ENCODE measurements at places on chromosomes 4 and X. TPM values are rescaled to one million over a fixed set of nuclear protein-coding genes. Genes with fewer than 3 reads are reported as not detected.

The POF1B gene
- not detected for total RNA-seq

The VCX gene
- total RNA-seq, result not detected

The RHOXF2 gene
- not detected for total RNA-seq

The RASSF6 gene
- not detected for total RNA-seq

The CSAG2 gene
- total RNA-seq, result not detected

DNA sequence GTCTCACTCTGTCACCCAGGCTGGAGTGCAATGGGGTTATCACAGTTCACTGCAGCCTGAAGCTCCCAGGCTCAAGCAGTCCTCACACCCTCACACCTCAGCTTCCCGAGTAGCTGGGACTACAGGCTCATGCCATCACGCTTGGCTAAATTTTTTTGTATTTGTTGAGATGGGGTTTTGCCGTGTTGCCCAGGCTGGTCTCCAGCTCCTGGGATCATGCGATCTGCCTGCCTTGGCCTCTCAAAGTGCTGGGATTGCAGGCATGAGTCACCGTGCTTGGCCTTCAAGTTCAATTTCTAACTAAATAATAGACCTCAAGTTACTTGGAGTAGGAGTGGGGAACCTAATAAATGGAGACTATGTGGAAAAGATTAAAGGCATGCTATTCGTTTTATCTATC, 48.9 kb downstream of the MND1 start:
- no peak for DNase-seq

DNA sequence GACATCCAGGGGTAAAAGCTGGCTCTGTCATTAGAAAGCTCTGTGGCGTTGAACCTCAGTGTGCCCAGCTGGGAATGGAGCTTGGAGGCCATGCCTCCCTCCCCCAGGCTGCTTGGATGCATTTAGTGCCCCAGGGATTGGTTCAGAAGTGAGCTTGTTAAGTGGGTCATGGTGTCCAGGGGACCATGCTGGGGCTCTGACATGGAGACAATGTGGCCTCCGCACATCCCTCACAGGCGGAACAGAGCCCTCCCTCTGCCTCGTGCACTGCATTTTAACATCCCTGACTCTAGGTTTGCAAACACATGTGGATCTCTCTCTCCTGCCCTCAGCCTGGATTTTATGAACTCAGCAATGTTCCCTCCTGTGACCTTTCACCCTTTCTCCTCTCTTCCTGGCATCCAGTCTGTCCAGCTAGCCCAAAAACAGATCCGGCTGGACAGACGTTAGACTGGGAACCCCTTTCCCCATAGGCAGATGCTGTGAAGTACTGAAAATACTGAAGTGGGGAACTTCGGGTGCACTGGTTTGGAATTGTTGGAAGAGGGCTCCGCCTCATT, 81.5 kb downstream of the SORCS2 start:
- DNase-seq, result no peak

DNA sequence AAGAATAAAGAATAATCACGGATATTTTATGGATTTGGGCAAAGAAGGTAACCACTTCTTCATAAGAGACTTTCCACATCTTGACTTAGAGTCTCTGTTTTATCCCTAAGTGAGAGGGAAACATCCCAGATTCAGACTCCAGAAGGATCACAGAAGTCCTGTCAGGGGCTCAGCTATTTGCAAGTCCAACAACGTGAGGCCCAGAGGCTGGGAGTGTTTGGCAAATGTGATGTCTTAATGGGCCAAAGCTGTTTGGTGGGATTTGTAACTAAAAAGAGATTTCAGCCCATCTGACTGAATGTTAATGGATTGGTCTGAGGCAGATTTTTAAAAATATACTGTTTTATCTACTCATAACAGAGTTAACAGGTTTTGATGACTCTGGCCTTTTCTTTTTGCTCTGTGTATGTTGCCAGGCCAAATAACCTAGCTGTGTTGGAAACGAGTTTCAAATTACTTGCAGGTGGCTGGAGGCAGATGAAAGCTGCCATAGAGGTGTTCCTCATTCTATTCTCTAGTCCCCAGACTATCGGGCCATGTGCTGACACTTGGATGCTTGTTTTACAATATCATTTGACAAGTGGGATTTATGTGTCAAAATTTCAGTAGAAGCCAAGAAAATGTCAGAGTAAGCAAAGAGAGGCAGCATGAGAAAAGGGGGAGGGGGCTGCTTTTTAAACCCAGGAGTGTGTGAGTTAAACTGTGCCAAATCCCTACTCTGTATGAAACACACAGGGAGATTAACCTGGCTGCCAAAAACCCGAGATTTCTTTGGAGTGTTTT, 330.9 kb downstream of the DCHS2 start:
- no peak for DNase-seq

- DNase-seq, result no peak
Observed at GRCh38 chrX:23524467-23524866, 142.8 kb upstream of the PRDX4 start.

- DNase-seq, result no peak
Observed at GRCh38 chr4:58166490-58166889, 1056.3 kb upstream of the IGFBP7 start.

- no peak for DNase-seq
Observed at GRCh38 chr4:121736735-121737351, 28.1 kb downstream of the SMIM43 start.

DNA sequence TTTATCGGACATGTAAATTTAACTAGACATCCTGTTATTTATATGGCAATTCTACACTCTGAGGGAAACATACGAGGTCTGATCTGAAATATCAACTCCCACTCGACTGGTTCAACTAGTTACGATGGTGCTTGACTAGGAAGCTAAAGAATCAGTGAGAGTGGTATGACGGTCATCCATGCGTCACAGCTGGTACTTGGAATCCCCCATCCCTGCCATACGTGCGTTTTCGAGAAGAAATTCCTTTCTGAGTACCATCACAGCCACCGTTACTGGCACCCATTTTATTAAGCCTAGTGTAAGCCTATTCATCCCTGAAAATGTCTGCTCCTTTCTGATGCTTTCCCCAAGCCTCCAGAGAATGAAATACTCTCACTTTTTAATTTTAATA, 695 bp upstream of the PIGA start:
- DNase-seq, result no peak

- no peak for DNase-seq
Observed at GRCh38 chr4:85092536-85092935, 126.0 kb upstream of the WDFY3 start.

DNA sequence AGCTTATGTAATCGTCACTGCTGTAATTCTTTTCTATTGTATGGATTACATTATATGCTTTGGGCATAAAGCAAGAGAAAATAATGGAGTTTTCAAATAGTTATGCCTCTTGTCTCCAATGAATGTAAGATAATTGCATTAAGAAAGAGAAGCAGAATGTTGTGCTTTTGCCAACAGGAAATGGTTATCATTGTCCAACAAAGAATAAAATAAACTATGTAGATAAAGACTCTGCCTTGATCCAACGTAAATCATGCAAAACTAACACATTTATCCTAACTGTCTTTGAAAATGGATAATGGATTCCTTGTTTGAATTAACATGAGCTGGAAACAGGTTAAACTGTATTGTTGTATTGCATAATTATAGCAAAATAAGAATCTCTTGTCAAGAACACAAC, 1709.0 kb downstream of the PCDH7 start:
- no peak for DNase-seq

DNA sequence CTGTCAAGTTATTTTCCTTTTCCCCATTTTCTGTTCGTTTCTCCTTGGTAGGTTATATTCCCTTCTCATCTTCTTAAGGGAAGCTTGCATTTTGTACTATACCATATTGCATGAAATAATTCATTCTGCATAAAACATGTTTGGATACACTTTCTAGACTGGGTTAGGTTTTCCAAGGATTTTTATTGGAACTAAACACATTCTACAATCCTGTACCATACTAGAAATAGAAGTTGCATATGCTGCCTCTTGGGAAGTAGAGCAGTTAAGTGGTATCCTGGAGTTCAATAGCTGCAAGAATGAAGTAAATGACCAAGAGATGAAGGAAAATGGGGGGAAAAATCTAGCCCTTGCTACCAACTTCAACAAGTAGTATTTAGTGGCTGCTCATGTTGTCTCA, 393.7 kb upstream of the SLIT2 start:
- DNase-seq, result no peak

DNA sequence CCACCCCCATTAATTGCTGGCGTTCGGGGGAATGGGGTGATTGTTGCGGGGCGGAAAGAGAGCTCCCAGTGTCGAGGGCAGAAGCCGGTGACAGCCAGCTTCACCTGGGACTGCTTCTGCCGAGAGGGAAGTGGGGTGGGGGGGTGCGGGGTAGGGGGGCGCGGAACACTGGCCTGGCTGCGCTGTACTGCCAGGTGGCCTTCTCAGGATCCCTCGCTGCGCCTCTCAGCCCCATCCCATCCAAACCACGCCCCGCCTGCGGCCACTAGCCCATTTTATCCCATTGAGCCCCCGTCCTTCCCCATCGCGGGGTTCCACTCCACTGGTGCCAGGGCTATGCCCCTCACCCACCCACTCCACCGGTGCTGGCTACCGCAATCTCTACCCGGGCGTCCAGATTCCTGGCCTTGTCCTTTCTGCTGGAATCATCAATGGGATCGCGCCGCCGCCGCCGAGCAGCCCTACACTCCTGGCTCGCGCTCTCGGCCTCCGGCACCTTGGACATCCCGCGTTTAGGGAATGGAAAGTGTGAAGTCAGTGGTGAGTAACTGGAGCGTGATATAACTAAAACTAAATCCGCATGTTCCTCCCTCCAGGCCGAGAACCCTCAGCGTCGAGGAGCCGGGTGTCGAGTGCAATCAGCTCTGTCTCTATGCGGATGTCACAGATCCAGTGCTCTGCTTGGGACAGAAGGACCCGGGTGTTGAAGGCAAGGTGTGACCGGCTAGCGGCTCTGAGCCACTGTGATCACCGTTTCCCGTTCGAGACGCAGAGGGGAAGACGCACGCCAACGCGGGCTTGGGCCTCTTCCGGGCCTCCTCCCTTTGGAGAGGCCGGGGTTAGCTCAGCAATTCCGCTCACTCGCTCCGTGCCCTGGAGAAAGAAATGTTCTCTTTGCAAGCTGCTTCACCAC, 20.5 kb downstream of the NKX3-2 start:
- no peak for DNase-seq

GRCh38 chrX:31705816-31706215, 634.0 kb upstream of the FTHL17 start:
- DNase-seq, result no peak

GRCh38 chr4:80042821-80043220, 30.2 kb downstream of the ANTXR2 start:
- DNase-seq, result no peak

DNA sequence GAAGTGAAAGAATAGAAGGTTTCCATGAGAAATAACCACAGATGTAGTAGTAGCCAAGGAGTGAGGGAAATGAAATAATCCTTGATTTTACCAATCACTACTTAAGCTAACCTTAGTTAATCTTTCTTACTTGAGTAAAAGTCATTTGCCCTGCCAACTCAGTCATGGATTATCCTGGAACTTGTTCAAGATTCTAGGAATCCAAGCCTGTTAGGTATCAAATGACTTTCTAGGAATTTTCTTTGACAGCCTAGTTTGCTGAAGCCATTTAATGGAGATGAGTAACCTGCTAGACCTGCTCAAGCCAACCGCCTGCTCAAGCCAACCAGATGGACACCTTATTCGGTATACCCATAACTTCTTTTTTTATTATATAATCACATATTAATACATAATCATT, 180.5 kb downstream of the KLHL13 start:
- no peak for DNase-seq

DNA sequence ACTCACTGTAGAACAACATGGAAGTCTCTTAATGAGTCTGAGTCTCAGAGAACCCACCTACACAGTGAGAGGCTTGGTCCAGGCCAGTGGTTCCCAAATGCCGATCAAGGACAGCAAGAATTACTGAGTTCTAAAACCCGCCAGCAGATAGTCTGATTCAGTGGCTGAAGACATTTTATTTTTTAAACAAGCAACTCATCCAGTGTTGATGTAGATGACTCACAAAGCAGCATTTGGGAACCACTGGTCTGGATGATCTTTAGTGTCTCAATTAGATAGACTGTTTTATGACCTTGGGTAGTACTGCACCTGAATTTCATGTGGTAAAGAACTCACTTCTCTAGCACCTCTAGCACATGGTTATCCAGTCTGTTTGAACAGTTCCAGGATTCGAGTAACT, 193.6 kb downstream of the FBXW7 start:
- no peak for DNase-seq

GRCh38 chr4:2168469-2169319, 73.2 kb downstream of the HAUS3 start:
- DNase-seq, result no peak

DNA sequence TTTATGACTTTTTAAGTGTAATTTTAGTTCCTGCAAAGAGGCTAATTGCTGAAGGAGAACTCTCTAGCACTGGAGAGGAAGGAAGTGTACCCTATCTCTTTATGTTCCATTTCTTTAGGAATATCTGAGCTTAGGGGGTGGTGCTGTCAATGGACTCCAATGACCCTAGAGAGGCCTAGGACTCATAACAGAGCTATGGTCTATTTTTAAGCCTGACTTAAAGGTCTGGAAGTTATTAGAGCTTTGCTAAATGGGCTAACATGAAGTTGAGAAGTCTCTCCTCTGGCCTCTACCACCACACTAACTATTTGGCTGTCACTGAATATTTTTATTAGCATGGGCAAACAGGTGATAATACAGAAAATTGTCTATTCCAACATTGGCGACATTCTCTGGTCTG, 152.2 kb downstream of the SPATA18 start:
- no peak for DNase-seq

DNA sequence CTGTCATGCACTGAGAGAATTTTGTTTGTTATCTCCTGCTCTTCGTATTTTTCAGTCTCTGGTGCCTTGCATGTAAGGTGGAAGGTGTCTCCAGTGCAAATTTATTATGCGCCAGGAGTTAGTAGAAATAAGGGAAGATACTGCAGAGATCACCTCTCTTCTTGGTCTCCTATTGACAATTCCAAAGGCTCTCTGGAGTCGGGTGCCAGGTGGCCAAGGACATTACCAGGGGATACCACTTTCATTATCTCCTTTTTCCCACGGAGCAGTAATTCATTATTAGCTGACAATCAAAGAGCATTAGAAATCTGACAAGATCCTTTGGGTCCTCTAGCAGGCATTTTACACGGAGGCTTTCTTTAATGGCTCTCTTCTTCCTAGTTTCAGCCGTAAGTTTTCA, 26.0 kb downstream of the ADD1 start:
- no peak for DNase-seq

DNA sequence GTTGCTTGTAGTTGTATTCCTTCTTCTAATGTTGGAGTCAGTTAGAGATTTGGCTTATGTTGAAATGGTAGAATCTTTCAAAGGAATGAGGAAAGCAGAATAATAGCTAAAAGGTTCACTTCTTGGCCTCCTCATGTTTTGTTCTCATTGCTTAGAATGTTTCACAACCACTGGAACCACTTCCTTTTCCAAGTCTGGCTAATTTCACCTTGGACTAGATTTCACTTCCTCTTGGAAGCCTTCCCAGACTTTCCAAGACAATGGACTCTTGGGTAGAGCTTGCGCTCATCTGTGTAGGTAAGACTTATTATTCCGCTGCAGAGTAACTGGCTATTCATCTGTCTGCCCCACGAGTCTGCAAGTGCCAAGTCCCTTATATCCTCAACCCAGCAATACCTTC, 8.3 kb downstream of the SPATA18 start:
- no peak for DNase-seq

GRCh38 chrX:153924149-153924861, 1.8 kb downstream of the ARHGAP4 start:
- peak; percentile 50 for DNase-seq

- DNase-seq, result no peak
Observed at GRCh38 chrX:93419642-93420041, 253.7 kb downstream of the NAP1L3 start.
